ENCODE measurements at places on chromosomes 1 and 21. TPM values are rescaled to one million over a fixed set of nuclear protein-coding genes. Genes with fewer than 3 reads are reported as not detected.

DNA sequence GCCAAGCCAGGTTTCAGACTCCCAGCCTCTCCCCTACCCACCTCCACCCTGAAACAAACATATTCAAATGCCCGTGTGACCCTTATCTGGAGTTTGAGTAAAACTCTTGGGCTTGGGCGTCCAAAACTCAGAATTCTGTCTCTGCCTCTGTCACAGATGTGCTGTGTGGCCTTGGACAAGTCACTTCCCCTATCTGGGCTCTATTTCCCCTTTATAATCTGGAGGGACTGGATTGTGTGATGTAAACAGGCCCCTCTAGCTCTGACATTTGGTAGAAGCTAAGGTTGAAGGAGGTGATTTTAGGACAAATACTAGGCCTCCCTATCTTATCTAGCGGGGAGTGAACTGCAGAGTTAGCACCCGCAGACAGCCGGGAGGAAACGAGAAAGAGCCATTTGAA is 67.5 kb downstream of the IGSF21 start:
- H3K4me1 ChIP-seq: peaks cover 31% of the 10 kb centered on the region
- no peak for DNase-seq
- no peaks in the 10 kb centered on the region for H3K27me3 ChIP-seq

GRCh38 chr1:30900931-30901560 is 7.5 kb downstream of the SDC3 start:
- H3K4me3 ChIP-seq: no peak overlapping the region
- no peaks in the 10 kb centered on the region for H3K27me3 ChIP-seq
- peaks cover 33% of the 10 kb centered on the region for H3K4me1 ChIP-seq
- no peak for DNase-seq
- H3K27ac ChIP-seq: no peak overlapping the region

- H3K36me3 ChIP-seq: no peaks in the 10 kb centered on the region
- H3K27ac ChIP-seq: no peak overlapping the region
- H3K4me3 ChIP-seq: 0 out of 2 replicates have a peak overlapping the region, but pooled peaks have one; percentile 17
- peak; percentile 51 for DNase-seq
- peaks cover 40% of the 10 kb centered on the region for H3K4me1 ChIP-seq
- H3K27me3 ChIP-seq: no peaks in the 10 kb centered on the region
These were observed 2.2 kb downstream of the IKBKE start for GRCh38 chr1:206472454-206472853.

DNA sequence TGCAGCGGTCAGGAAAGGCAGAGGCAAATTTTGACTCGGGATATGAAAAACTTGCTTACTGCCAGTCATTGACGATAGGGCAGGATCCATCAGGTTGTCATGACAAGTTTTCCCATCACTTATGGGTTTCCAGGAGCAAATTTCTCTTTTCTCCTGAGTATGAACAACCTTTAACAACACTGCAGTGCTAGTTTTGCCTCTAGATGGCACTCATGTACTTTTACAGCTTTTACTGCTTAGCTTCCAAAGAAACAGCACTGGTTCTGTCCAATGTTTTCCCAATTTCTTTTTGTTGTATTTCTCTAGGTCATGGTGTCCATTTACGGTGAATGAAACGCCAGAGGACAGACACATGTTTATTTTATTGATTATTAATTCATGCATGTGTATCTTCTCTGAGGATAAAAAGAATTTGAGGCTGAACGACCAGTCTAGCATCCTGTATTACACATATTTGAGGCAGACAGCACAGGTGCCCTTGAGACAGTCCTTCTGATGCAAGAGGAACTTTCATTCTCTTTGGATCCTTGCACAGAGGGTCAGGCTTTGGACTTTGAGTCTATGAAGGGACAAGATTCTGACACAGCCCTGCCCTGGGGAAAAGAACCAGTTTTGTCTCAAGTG is 112.3 kb upstream of the TRABD2B start:
- H3K27ac ChIP-seq: no peak overlapping the region
- H3K36me3 ChIP-seq: no peaks in the 10 kb centered on the region
- DNase-seq: peak; percentile 82

DNA sequence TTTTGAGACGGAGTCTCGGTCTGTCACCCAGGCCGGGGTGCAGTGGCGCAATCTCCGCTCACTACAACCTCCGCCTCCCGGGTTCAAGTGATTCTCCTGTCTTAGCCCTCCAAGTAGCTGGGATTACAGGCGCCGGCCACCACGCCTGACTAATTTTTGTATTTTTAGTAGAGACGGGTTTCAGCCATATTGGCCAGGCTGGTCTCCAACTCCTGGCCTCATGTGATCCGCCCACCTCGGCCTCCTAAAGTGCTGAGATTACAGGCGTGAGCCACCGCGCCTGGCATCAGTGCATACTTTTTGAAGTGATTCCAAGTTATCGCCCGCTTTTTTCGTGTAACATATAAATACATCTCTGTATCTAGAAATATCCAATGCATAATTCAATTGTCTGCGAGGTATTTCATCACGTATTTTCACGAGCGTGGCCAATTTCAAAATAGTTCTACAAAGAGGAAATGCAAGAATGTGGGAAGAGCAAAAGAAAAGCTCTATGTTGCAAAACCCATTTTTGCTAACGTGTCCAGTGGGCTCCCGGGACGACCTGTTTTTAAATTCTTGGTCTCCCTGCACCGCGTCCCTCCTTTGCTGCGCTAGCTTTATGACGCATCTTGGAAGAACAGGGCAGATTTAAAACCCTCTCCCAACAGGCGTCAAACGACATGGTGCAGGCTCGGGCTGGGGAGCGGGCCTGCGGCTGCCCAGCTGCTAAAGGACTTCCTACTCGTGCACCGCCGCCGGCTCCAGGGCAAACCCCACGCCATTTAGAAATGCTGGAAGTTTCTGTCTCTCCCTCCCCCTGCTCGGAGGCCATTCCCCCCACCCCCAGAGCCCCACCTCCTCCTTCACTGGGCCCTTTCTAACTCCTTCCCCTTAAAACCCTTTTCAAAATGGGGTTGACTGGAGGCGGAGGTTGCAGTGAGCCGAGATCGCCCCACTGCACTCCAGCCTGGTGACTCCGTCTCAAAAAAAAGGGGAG is 923 bp upstream of the IFNGR2 start:
- no peaks in the 10 kb centered on the region for H3K36me3 ChIP-seq
- peak overlapping the region; percentile 52 for H3K27ac ChIP-seq
- H3K4me1 ChIP-seq: peaks cover 4% of the 10 kb centered on the region
- peaks cover 5% of the 10 kb centered on the region for H3K27me3 ChIP-seq
- H3K4me3 ChIP-seq: peak overlapping the region; percentile 62

RPE65 gene
- total RNA-seq: not detected
